ENCODE measurements at places on chromosomes 2 and 18.

DNA sequence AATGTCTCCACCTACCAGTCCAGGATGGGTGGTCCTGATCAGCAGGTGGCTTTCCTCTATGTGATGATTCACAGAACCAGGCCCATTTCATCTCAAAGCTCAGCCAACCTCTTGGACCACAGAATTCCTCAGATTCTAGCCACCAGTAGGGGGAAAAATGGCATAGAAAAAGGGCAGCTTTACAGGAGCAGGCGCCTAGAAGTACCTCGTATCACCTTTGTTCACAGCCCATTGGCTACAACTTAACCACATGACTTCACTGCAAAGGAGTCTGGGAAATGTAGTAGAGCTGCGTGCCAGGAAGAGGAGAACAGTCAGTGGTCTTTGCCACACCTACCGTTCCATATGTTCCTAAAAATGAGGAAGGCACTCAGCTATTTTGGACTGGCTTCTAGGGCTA lies 62.8 kb upstream of the DTNA start:
- no peak for DNase-seq

- peak; percentile 10 for DNase-seq
Measured at GRCh38 chr2:219514196-219514761, at the start of gene ASIC4. Gene ASIC4 (plus strand): TSS chr2:219514482. CDS start chr2:219514725, 243 bp downstream.

DNA sequence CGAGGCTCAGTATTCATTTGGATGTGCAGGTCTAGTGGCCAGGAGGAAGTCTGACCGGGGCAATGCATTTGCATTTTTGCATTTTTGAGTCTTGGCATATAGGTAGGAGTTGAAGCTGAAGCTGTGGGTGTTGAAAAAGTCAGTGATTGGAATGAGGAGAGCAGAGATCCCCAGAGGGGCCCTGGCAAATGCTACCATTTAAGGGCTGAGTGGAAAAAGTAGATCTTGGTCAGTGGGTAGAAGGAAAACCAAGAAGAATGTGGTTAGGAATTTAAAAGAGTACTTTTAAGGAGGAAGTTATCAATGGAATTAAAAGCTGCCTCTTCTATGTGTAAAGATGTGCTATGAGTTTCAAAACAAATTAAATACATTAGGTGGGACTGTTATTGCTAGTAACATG lies 143.0 kb downstream of the ZEB2 start:
- DNase-seq = no peak

GRCh38 chr2:122411231-122411630 lies 655.8 kb downstream of the TSN start:
- DNase-seq = no peak

DNA sequence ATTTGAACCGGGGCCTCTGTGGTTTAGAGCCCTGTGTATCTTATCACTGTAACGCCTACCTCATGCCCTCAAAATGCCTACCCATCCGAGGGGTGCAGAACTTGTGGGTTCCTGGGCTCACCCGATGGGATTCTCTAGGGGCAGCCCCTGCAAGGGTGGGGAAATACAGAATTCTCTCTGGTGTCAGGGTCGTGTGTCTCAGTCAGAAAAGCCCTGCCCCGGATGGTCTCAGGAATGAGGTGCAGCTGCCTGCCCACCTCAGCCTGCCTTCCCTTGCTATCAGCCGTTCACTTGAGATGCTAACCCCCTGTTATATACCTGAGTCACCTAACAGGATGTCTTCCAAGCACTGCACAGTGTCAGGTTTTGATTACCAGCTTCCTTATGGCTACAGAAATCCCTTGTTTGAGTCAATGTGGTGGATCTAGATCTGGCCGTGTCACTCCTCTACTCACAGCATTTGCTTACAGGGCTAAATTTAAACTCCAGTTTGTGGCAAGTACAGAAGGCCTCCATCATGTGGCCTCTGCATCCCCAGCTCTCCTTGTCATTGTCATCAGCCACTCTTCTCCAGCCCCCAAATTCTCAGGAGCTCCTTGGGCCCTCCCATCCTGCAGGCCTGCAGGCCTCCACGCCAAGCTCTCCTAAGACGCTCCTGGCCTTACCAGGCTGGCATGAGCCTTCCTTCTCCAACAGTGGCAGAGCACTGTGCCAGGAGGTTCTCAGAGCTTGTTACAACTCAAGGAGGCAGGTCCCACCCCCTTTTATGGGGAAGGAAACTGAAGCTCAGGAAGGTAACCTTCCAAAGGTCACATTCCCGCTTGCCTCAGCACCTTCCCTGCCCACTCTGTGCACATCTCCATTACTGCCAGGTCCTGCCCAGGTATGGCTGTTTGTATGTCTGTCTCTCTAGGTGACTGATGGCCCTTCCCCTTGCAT lies 14.3 kb upstream of the MAP3K2 start:
- no peak for DNase-seq

- DNase-seq = no peak
Measured at GRCh38 chr2:178187861-178188260, 6.5 kb upstream of the OSBPL6 start.

- no peak for DNase-seq
Measured at GRCh38 chr2:236180076-236180816, 12.1 kb upstream of the GBX2 start.

DNA sequence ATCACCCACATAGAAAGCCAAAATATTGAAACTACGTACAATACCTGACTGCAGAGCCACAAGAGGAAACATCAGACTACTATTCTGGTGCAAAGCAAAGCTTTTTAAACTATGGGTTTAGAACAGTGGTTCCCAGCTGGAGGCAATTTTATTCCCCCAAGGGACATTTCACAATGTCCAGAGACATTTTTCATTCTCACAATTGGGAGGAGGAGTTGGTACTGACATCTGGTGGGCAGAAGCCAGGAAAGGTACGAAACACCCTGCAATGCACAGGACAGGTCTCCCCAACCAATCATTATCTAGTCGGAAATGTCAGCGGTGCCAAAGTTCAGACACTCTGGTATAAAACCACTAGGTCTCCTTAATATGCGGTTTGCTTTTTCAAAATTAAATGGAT lies 88.4 kb upstream of the ARL5A start:
- DNase-seq = no peak

GRCh38 chr18:57505231-57505630 lies 70.1 kb downstream of the ONECUT2 start:
- DNase-seq = no peak

DNA sequence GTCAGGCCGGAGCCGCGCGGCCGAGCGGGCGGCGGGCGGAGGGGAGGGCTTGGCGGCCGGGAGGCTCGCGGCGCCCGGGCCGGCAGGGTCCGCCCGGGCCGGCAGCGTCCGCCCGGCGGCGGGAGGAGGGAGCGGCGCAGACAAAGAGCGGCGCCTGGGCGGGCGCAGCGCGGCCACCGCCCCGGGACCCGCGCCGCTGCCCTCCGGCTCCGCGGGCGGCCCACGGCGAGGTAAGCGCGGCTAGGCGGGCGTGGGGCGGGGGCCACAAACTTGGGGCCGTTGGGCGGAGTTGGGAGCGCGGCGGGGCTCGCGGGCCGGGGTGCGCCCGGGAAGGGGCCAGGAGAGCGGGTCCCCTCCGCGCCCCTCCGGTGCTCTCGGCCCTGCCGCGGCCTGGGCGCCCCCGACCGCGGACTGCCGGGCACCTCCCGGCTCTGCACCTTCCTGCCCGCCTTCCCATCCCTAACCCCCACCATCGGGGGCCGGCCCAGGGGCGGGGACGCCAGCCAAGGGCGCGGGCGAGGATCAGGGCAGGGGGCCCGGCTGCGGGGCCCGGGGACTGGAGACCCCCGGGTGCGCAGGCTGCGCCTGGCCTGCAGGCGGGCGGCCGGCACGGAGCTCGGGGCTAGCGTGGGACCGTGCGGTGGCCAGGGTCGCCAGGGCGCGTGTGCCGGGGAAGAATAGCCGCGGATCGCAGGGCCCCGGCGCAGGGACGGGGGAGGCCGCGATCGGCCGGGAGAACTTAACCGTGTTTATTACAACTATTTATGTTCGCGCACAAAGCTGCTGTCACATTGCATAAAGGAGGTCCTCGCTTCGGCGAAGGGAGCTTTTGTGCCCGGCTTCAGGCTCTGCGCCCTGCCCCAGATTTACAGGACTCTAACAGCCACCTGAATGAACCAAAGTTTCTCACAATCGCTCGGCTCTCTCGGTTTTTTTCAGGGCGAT lies at the start of gene NCK2:
Gene NCK2, plus strand, starts transcription at position 4 of the 945 bp plus-strand sequence. CDS start 110,152 bp downstream, outside the sequence.
- peak; percentile 22 for DNase-seq

GRCh38 chr2:59277671-59278070 lies 1036.5 kb upstream of the FANCL start:
- DNase-seq = peak; percentile 78

DNA sequence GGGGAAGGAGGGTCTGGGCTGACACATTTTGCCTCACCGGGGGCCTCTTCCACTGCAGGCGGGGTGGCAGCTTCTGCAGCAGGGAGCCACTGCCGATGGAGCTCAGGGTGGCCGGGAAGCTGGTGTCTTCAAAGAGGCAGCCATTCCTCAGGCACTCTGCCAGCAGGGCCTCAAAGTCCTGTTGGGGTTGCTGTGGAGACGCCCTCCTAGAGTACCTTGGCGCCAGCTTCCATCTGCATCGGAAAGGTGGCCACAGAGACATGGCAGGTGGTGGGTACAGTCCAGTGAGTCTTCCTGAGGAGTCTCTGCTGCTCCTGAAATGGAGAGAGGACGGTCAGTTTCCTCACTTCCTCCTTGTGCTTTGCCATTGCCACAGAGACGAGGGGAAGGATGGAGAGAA lies 12.1 kb downstream of the CAPN14 start:
- no peak for DNase-seq

- no peak for DNase-seq
Measured at GRCh38 chr18:33840212-33840593, 262.2 kb downstream of the ASXL3 start.

GRCh38 chr2:163319006-163319405 lies 416.8 kb downstream of the FIGN start:
- no peak for DNase-seq
